ENCODE measurements at places on chromosomes 12 and 14.

DNA sequence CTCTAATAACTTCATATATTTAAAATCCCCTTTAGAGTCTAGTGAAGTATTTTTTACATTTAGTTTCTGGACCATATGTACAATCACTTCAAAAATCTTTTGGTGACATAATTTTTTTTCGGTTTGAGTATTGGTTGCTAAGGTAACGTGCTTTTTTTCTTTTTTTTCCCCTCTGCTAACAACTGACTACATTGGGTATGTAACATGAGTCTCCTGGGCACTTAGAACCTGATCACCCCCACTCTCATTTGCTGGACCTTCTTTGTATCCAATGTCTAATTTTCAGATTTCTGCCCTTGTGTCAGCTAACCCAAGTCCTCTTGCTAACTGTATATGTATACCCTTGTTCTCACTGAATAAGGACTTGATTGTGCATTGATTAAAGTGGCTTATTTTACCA lies 592.9 kb upstream of the FLRT2 start:
- DNase-seq: no peak
- H3K4me3 ChIP-seq: no peak overlapping the region
- H3K27me3 ChIP-seq: no peaks in the 10 kb centered on the region
- H3K4me1 ChIP-seq: no peaks in the 10 kb centered on the region
- no peak overlapping the region for H3K27ac ChIP-seq

GRCh38 chr14:105286759-105287144 lies 14.0 kb downstream of the BRF1 start:
- H3K27ac ChIP-seq: no peak overlapping the region
- no peaks in the 10 kb centered on the region for H3K27me3 ChIP-seq
- H3K36me3 ChIP-seq: no peaks in the 10 kb centered on the region
- peaks cover 26% of the 10 kb centered on the region for H3K4me1 ChIP-seq

GRCh38 chr14:76752744-76753143 lies 8.5 kb upstream of the VASH1 start:
- no peak for DNase-seq
- no peaks in the 10 kb centered on the region for H3K36me3 ChIP-seq
- no peaks in the 10 kb centered on the region for H3K4me1 ChIP-seq
- H3K27ac ChIP-seq: no peak overlapping the region
- no peak overlapping the region for H3K4me3 ChIP-seq

DNA sequence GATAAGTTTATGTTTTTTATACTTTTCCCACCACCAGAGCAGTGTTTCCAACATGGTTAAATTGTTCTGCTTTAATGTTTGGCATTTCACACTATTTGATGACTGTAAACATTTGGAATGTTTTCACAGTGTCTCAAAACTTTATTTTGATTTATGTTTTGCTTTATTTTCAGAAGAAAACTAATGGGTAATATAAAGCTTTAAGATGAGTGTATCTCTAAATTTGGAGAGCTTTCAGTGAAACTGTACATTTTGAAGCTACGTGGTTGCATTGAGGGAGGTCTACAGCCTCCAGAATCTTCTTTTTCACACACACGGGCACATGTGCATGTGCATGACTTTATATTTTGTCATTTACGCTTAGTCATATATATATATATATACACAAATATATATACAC lies 10.7 kb downstream of the BICD1 start:
- H3K27me3 ChIP-seq: peaks cover 1% of the 10 kb centered on the region
- DNase-seq: no peak
- H3K27ac ChIP-seq: no peak overlapping the region
- H3K4me3 ChIP-seq: no peak overlapping the region
- peaks cover 11% of the 10 kb centered on the region for H3K36me3 ChIP-seq
- peaks cover 18% of the 10 kb centered on the region for H3K4me1 ChIP-seq

DNA sequence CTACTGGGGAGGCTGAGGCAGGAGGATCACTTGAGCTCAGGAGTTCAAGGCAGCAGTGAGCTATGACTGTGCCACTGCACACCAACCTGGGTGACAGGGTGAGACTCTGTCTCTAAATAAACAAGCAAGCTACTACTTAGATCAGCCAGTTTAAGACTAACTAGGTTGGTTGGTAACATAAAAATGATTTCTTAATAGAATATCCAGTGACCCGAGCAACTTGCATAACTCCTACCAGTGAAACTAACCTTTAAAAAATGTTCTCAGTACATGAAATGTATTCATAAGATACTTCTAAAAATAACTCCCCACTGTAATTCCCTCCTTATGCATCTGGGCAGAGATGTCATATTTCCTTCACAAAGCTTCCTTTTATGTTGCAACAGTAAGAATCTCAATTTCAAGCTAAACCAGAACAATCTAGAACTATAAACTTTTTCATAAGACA lies 15.9 kb downstream of the TAOK3 start:
- H3K27ac ChIP-seq: peak overlapping the region; percentile 96
- H3K36me3 ChIP-seq: peaks cover 26% of the 10 kb centered on the region
- H3K4me1 ChIP-seq: peaks cover 63% of the 10 kb centered on the region
- no peak for DNase-seq
- H3K27me3 ChIP-seq: no peaks in the 10 kb centered on the region

GRCh38 chr12:56321027-56321426 lies 5.2 kb upstream of the CNPY2 start:
- H3K36me3 ChIP-seq: peaks cover 6% of the 10 kb centered on the region
- H3K4me3 ChIP-seq: no peak overlapping the region
- no peak for DNase-seq
- H3K27ac ChIP-seq: peak overlapping the region; percentile 53
- peaks cover 12% of the 10 kb centered on the region for H3K4me1 ChIP-seq
- no peaks in the 10 kb centered on the region for H3K27me3 ChIP-seq

DNA sequence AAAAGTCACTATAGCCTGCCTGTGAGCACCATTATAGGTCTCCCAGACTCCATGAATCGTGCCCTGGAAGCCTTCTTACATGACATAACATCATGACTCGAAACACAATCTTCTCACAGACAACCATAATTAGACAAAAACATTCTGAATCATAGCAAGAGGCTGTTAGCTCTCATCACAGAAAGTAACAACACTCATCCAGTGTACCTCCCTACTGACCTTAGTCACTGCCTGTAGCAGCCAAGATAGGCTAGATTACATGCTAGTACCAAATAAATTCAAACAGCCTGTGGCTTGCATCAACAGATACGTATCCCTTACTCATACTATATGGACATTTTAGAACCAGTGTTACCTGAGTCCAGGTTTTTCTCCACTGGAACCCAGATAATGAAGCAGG lies 663.8 kb upstream of the FOXG1 start:
- H3K4me3 ChIP-seq: no peak overlapping the region
- no peaks in the 10 kb centered on the region for H3K27me3 ChIP-seq
- H3K36me3 ChIP-seq: no peaks in the 10 kb centered on the region
- no peak overlapping the region for H3K27ac ChIP-seq
- H3K4me1 ChIP-seq: no peaks in the 10 kb centered on the region

GRCh38 chr12:31605531-31605930 lies 14.6 kb upstream of the DENND5B start:
- H3K4me3 ChIP-seq: no peak overlapping the region
- H3K36me3 ChIP-seq: peaks cover 6% of the 10 kb centered on the region
- H3K4me1 ChIP-seq: no peaks in the 10 kb centered on the region

All from activated naive CD8-positive, alpha-beta T cell treated with anti-CD3 and anti-CD28 coated beads, Interleukin-2, amount 50 U/mL, for 24 hours (primary cell).